Activated CD4-positive, alpha-beta T cell treated with anti-CD3 and anti-CD28 coated beads, Interleukin-2, amount 10 ng/mL, durations not matched to agents 7 days and 5 days (primary cell): ENCODE measurements at places on chromosomes 4 and X.

- DNase-seq = no peak
These were observed 2.2 kb upstream of the SRD5A3 start for GRCh38 chr4:55343887-55344286.

GRCh38 chrX:39766855-39767254 lies 330.9 kb downstream of the BCOR start:
- no peak for DNase-seq

- DNase-seq = no peak
These were observed 20.5 kb upstream of the ENPP6 start for GRCh38 chr4:184238072-184238745.

GRCh38 chrX:102745857-102746584 lies 25.5 kb downstream of the GPRASP3 start:
- DNase-seq = peak; percentile 6

DNA sequence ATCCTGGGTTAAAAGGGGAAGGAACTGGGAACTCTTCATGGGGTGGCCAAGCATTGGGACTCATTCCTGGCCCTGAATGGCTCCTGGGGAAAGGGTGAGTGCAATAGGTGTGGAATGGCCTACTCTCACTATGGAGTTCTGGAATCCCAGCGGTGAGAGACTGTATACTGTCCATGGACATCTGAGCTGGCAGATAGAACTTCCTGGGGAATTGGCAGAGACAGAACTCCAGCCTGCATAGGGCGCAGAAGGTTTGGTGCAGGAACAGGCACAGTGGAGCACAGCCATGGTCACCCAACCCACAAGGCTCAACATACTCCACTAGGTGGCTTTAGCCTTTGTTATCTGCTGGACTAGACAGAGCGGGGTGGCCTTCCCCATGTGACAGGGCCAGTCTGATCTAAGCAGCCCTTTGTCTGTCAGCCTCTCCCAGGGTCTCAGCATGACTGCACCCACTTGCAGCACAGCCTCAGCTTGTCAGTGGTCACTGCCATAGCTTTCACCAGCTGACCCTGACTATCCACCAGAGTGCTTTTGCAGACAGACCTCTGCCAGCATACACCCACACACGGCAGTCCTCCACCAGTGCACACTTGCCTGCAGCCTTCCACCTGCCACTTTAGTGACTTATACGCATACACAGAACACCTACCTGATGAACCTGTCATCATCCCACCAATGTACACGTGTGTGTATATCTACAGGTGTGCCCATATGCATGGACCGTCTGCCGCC lies 48.4 kb downstream of the TECRL start:
- no peak for DNase-seq

GRCh38 chr4:100796332-100796731 lies 278.5 kb upstream of the EMCN start:
- no peak for DNase-seq

DNA sequence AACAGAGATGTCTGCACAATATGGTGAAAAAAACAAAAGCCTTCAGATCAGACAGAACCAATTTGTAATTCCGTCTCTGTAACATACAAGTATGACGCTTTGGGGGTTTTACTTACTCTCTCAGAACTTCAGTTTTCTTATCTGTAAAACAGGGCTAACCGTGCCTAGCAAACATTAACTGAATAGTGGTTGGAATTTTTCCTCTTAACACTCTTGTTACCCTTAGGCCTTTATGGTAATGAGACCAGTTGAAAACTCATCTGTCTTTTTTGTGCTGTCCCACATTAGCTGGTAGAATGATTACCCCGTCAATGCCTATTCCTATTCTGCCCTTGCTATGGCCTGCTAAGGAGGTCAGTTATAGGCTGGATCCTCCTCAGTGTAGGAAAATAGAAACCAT lies 4.5 kb upstream of the MYOZ2 start:
- no peak for DNase-seq

DNA sequence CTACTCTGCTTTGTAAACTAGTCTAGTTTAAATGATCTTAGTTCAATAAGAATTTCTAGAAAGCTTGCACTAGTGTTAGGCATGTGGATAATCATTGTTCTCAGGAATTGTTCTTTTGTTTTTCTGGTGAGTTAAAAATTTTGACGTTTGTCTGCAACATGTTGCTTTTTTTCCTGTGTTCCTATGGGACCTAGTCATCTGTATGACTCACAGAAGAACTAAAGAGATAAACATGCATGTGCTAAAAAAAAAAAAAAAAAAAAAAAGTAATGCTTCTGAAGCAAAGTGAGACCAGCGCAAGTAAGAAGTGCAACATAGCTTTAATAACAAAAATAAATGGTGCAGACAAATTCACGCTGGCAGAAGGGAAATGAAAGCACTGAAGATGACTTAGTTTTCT lies 471.2 kb downstream of the IQCM start:
- DNase-seq = no peak

DNA sequence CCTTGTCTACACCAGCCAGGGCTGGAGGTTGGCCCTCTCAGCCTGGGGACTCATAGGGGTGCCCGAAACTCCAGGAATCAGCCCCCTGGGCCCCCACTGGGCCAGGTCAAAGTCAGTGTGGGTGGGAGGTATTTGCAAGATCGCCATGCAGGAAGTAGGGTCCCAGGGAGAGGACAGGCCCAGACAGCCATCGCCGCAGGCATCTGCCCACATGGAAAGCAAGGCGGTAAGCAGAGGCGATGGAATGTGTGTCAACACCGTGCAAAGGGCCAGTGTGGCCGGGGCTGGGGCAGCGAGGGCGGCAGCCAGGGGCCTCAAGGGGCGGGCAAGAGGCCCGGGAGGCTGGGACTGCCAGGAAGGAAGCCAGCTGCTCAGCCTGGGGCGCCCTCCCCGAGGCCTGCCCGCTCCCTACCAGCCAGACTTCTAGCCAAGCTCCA lies 19.3 kb upstream of the DUSP9 start:
- DNase-seq = no peak

DNA sequence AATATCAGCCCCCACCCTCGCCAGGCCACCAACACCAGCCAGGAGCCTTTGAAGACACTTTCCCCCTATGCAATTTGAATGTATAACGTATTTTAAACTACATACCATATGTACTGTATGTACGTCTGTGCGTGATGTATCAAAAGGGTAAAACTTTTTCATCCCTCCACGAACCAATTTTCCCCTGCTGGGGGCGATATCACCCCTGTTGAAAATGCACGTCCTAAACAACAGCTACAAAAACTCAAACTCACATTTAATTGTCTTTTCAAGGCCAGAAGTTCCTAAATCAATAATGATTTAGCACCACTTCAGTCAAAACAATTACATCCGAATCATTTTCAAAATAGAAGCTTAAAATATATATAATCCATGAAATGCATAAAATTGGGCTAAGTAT lies 1.4 kb downstream of the VEGFD start:
- DNase-seq = no peak

GRCh38 chr4:55011761-55012160 lies 113.6 kb downstream of the KDR start:
- DNase-seq = no peak

GRCh38 chr4:98642991-98643426 lies 15.4 kb downstream of the TSPAN5 start:
- DNase-seq = no peak

- DNase-seq = no peak
These were observed 60.4 kb downstream of the SUPT20HL2 start for GRCh38 chrX:24253469-24253868.

- DNase-seq = no peak
These were observed 178.6 kb downstream of the NAA11 start for GRCh38 chr4:79147251-79147650.

- DNase-seq = no peak
These were observed 2.7 kb downstream of the SLC38A5 start for GRCh38 chrX:48467281-48467761.

GRCh38 chrX:153569475-153569874 lies 29.5 kb downstream of the CCNQ start:
- no peak for DNase-seq

GRCh38 chr4:77158487-77158861 lies 1.5 kb downstream of the CCNG2 start:
- no peak for DNase-seq

DNA sequence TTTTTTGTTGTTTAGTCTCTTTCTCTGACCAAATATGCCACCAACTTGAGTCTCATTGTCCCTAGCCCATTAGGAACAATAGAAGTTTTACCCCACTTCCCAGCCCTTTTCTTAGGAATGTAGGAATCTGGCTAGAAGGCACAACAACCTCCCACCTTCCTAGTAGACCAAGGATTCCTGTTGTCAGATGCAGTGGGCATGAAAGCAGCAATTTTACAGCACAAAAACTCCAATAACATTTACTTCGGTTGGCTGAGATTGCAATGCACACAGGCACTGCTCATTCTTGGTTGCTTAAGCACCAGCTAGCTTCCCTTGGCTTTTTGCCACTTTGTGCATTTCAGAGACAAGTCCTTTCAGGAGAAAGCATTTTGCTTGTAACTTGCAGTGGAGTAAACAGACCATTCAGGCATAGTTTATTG lies 312.8 kb downstream of the TENM3 start:
- no peak for DNase-seq

DNA sequence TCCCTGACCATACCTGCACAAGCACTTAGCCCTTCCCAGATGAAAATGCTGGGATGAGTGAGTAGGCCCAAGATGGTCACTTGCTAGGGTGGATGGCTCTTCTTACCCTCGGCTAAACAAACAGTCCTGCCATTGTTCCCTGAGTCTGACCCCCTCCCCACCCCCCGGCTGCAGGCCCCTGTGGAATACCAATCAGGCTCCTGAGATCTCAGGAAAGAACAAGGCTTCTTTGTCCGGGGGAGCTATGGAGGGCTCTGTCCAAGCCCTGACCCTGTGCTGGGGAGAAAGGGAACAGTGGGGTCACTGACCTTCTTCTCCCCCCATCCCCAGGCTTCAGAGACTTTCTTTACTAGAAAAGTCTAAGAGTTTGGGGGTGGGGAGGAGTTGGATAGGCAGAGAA lies 6.0 kb downstream of the PLP1 start:
- no peak for DNase-seq
